Endothelial cell (in vitro differentiated cells): ENCODE measurements at places on chromosomes 13 and 19. TPM values are rescaled to one million over a fixed set of nuclear protein-coding genes. Genes with fewer than 3 reads are reported as not detected.

- H3K27ac ChIP-seq: peak overlapping the region; percentile 96
- peaks cover 17% of the 10 kb centered on the region for H3K36me3 ChIP-seq
- peak; percentile 36 for DNase-seq
- H3K4me1 ChIP-seq: peaks cover 32% of the 10 kb centered on the region
- H3K4me3 ChIP-seq: peak overlapping the region; percentile 96
Measured at GRCh38 chr19:34172661-34173192, 423 bp downstream of the LSM14A start.

- no peaks in the 10 kb centered on the region for H3K27me3 ChIP-seq
- no peaks in the 10 kb centered on the region for H3K36me3 ChIP-seq
- peaks cover 4% of the 10 kb centered on the region for H3K4me1 ChIP-seq
Measured at GRCh38 chr13:50152655-50153309, 137.5 kb downstream of the KCNRG start.

- no peaks in the 10 kb centered on the region for H3K4me1 ChIP-seq
- no peaks in the 10 kb centered on the region for H3K27me3 ChIP-seq
- H3K36me3 ChIP-seq: no peaks in the 10 kb centered on the region
- H3K4me3 ChIP-seq: no peak overlapping the region
- H3K27ac ChIP-seq: no peak overlapping the region
Measured at GRCh38 chr13:31468114-31468902, 268.5 kb downstream of the B3GLCT start.

- peaks cover 18% of the 10 kb centered on the region for H3K4me1 ChIP-seq
- H3K4me3 ChIP-seq: no peak overlapping the region
- no peak for DNase-seq
- peak overlapping the region; percentile 65 for H3K27ac ChIP-seq
Measured at GRCh38 chr13:48400850-48401291, 12.0 kb downstream of the LPAR6 start.

DNA sequence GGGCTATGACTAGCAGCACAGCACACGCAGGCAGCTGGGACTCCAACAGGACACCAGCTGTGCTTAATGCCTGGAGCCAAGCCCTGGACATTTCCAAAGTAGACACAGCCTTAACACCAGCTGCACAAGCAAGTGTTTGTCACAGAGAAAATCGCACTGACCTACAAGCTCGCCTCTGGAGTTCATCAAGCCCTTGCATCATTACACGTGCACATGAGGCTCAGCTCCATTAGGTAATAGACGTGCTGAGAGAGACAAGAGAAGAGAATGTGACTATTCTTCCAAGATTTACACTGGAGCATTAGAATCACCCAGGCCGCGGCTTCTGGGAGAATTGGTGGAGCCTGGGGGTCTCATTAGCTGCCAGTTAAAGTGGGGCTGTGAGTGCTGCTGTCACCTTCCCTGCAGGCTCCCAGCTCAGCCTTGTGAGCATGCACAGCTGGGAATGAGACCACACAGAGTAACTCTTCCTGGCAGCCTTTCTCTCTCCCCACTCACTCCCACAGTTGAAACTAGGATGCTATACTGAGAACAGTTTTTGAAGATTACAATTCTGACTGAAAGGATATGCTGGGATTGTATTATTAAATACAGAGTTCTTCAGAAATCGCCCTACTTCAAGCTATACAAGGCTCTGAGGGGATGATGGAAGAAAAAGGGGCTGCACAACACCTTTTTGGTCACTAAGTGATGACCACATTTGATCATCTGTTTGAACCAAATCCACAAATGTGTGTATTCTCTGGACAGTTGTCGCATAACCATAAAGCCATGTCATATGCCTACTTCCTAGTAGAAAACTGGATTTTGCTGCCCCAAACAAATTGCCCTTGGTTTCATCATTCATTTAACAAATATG is 10.5 kb downstream of the STOML3 start:
- peaks cover 3% of the 10 kb centered on the region for H3K27me3 ChIP-seq
- H3K36me3 ChIP-seq: no peaks in the 10 kb centered on the region
- H3K27ac ChIP-seq: peak overlapping the region; percentile 87
- peaks cover 16% of the 10 kb centered on the region for H3K4me1 ChIP-seq

GRCh38 chr13:75554464-75554863 is 4.9 kb downstream of the UCHL3 start:
- peaks cover 10% of the 10 kb centered on the region for H3K4me1 ChIP-seq
- no peak for DNase-seq
- no peak overlapping the region for H3K4me3 ChIP-seq
- peaks cover 1% of the 10 kb centered on the region for H3K27me3 ChIP-seq

DNA sequence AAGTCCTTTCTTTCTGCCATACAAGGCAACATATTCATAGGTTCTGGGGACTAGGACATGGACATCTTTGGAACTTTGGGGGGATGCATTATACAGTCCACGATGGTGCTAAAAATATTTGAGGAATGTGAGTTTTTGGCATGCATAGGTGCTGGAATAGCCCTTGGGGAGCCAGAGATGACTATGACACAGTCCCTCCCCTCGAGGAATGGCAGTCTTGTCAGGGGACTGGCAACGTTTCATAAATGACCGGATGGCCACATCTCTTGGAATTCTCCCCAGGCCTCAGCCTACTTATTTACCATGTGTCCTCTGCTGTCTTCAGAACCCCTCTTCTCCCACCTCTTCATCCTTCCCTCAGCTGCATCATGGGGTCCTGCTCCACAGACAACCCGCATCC is 13.6 kb downstream of the MEIOSIN start:
- H3K4me3 ChIP-seq: no peak overlapping the region
- H3K27ac ChIP-seq: no peak overlapping the region
- H3K36me3 ChIP-seq: no peaks in the 10 kb centered on the region

- peaks cover 16% of the 10 kb centered on the region for H3K4me1 ChIP-seq
- no peak for DNase-seq
- no peak overlapping the region for H3K4me3 ChIP-seq
- no peak overlapping the region for H3K27ac ChIP-seq
- H3K36me3 ChIP-seq: no peaks in the 10 kb centered on the region
Measured at GRCh38 chr19:38021352-38021751, 114.3 kb downstream of the SIPA1L3 start.

DNA sequence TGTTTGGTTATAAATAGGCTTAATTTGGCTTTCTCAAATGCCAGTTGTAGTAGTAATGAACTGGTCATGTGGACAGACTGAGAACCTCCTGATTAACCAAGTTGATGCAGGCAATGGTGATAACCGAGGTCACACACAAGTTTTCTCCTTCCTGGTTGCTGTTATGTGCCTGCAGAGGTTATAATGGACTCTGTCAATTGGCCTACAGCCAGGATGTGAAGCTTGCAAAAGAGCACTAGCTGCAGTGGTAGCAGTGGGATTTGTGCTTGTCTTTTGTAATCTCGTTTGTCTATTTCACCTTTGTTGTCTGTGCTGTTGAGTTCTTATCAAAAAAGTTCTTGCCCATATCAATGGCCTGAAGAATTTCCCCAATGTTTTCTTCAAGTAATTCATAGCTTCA is 20.6 kb downstream of the OR10H3 start:
- no peaks in the 10 kb centered on the region for H3K4me1 ChIP-seq
- no peak overlapping the region for H3K27ac ChIP-seq
- peaks cover 4% of the 10 kb centered on the region for H3K27me3 ChIP-seq
- DNase-seq: no peak
- H3K4me3 ChIP-seq: no peak overlapping the region
- H3K36me3 ChIP-seq: peaks cover 4% of the 10 kb centered on the region

DNA sequence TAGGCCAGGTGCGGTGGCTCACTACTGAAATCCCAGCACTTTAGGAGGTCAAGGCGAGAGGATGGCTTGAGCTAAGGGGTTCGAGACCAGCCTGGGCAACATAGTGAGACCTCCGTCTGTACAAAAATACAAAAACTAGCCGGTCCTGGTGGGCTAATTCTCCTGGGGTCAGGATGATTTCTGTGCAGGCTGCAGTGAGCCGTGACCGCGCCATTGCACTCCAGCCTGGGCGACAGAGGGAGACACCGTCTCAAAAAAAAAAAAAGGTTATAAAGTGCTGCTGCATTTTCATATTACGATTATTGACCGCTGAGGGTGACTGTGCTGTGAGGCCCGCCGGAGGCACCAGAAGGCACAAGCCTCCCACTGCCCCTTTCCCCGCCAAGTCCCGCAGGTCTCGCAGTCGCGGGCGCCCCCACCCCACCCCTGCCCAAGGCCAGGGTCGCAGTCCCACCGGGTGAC is 477 bp upstream of the PLEKHF1 start:
- DNase-seq: no peak
- peaks cover 3% of the 10 kb centered on the region for H3K36me3 ChIP-seq
- peak overlapping the region; percentile 78 for H3K4me3 ChIP-seq
- peaks cover 17% of the 10 kb centered on the region for H3K27me3 ChIP-seq
- H3K4me1 ChIP-seq: peaks cover 12% of the 10 kb centered on the region

GRCh38 chr13:94967183-94968039 is 255.1 kb upstream of the SOX21 start:
- H3K4me3 ChIP-seq: peak overlapping the region; percentile 84
- H3K4me1 ChIP-seq: no peaks in the 10 kb centered on the region
- no peaks in the 10 kb centered on the region for H3K36me3 ChIP-seq
- no peak overlapping the region for H3K27ac ChIP-seq
- peak; percentile 52 for DNase-seq

DNA sequence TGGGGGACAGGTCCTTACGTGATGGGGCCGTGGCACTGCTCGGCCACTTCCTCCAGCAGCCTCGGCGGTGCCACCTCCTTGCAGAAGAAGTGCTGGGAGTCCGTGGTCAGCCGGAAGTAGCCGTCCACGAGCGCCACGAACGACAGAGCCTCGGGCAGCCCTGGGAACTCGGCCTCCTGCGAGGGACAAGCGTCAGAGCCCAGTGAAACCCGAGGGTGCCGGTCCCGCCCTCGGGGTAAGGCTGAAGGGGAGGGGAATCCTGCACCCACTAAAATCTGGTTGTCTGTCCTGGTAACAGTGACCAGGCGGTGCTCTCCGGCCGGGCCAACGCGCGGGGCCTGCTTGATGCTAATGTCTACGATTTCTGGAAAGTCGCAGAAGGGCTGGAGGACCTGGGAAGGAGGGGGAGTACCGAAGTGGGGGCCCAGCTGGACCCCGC is 6.4 kb downstream of the JAK3 start:
- peak overlapping the region; percentile 77 for H3K4me3 ChIP-seq
- H3K4me1 ChIP-seq: peaks cover 6% of the 10 kb centered on the region
- H3K36me3 ChIP-seq: peaks cover 17% of the 10 kb centered on the region
- DNase-seq: no peak
- H3K27ac ChIP-seq: no peak overlapping the region

- no peaks in the 10 kb centered on the region for H3K36me3 ChIP-seq
- DNase-seq: no peak
Measured at GRCh38 chr13:76708138-76708688, 178.0 kb downstream of the KCTD12 start.

DNA sequence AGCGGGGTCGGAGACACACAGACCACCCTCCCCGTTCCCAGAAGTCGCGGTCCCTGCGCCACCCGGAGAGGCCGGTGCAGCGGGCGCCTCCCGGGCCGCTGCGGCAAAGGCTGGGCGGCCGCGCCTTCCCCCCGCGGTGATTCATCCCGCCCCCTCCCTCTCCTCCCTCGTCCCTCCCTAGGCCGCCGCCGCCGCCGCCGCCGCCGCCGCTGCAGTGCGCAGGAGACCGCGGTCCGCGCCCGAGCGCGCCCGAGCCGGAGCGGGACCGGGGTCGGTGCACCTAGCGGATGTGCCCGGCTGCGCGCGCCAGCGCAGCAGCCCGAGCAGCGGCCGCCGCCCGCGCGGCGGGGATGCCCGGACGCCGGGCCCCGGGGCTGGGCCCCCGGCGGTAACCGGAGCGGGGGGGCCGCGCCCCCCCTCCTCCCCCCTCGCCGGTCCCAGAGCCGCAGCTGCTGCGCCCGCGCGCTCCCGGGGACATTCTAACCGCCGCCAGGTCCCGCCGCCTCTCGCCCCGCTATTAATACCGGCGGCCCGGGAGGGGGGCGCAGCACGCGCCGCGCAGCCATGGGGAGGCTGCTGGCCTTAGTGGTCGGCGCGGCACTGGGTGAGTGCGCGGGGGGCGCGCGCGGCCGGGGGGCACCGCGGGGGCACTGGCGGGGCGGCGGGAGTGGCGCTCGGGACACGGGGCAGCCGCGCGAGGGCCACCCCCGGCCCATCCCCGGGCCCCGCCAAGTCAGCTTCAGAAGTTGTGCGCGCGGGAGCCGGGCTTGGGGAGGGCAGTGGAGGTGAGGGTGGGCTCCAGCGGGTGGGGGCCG is at the start of gene SCN1B:
Gene SCN1B, plus strand, starts transcription at position 214 of the 815 bp plus-strand sequence. Its CDS starts 351 bp downstream, at position 565.
- peak within 1 kb of the TSS; percentile 80 for H3K4me3 ChIP-seq
- peaks cover 28% of the 10 kb centered on the region for H3K36me3 ChIP-seq
- peaks cover 6% of the 10 kb centered on the region for H3K4me1 ChIP-seq
- H3K27ac ChIP-seq: peak within 1 kb of the TSS; percentile 34

GRCh38 chr19:2246801-2247361 is 2.2 kb upstream of the AMH start:
- H3K4me1 ChIP-seq: peaks cover 6% of the 10 kb centered on the region
- no peak overlapping the region for H3K4me3 ChIP-seq
- no peak overlapping the region for H3K27ac ChIP-seq
- peaks cover 3% of the 10 kb centered on the region for H3K27me3 ChIP-seq

DNA sequence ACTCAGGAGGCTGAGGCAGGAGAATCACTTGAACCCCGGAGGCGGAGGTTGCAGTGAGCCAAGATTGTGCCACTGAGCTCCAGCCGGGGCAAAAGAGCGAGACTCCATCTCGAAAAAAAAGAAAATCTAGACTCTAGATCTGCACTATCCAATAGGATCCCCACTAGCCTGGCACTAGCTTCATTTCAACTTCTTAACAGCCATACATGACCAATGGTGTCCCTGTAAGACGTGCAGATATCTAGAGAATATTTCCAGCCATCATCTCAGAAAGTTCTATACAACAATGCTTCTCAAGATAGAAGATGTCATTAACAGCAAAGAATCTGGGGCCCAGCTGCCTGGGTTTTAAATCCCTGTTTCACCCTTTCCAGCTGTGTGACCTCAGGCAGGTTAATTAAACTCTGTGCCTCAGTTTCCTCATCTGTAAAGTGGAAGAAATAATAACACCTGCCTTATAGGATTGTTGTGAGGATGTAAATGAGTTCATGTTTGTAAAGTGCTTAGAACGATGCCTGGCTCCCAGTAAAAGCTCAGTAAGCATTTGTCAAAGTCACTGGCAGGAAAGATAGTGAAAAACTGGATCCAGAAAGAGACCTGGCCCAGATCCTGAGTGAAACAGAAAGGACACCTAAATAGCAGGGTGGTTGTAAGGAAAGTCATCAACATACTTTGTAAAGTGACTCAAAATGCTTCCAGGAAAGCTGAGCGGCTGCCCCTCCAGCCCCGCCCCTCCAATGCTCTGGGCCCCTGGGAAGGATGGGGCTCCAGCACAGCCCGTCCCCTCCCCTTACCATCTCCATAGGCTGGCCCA is 13.5 kb downstream of the WIZ start:
- no peak for DNase-seq
- no peak overlapping the region for H3K27ac ChIP-seq
- H3K4me3 ChIP-seq: no peak overlapping the region
- H3K4me1 ChIP-seq: peaks cover 15% of the 10 kb centered on the region
- H3K36me3 ChIP-seq: peaks cover 8% of the 10 kb centered on the region

GRCh38 chr13:24683838-24684599 is 3.8 kb downstream of the ATP12A start:
- H3K27me3 ChIP-seq: peaks cover 8% of the 10 kb centered on the region
- H3K4me1 ChIP-seq: peaks cover 23% of the 10 kb centered on the region
- peak overlapping the region; percentile 50 for H3K27ac ChIP-seq
- no peaks in the 10 kb centered on the region for H3K36me3 ChIP-seq

Gene KLK2
- not detected for total RNA-seq

Gene ZNF304
- total RNA-seq: 15.7 TPM

Gene ZNF726
- total RNA-seq: 3.4 TPM

Gene DEDD2
- 27.1 TPM for total RNA-seq

Gene LRFN3
- 53.4 TPM for total RNA-seq

Gene LYPD3
- total RNA-seq: 0.67 TPM

Gene PLIN5
- total RNA-seq: 0.64 TPM
